Stimulated activated CD4-positive, alpha-beta T cell treated with anti-CD3 and anti-CD28 coated beads, Interleukin-12 subunit alpha, Interleukin-12 subunit beta, amount 100 ng/mL, for 24 hours (primary cell): ENCODE measurements at places on chromosomes 11 and 22.

- DNase-seq: no peak
These were observed 356.2 kb downstream of the METTL15 start for GRCh38 chr11:28464252-28464867.

DNA sequence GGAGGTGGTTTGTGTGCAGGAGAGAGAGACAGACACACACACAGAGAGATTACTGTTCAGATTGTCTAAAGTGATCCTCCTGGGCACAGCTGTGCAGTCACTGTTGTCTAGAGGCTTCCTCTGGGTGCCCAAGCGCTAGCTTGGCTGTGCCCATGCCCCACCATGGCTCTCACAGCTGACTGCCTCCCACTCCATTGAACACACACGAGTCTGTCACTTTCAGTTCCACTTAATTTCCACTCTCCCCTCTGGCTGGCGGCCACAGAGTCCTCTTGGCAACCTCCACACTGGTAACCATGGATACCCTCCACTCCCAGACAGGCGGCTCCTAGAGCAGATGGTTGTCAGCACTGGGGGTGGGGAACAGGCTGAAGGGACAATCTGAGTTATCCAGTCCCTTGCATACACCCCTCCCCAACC, 29.1 kb downstream of the MAP6 start:
- no peak for DNase-seq

- DNase-seq: no peak
These were observed 24.6 kb downstream of the MRPL48 start for GRCh38 chr11:73812234-73812633.

- no peak for DNase-seq
These were observed 1.0 kb downstream of the PCNX3 start for GRCh38 chr11:65616575-65617001.

GRCh38 chr11:34495239-34495723, 18.3 kb downstream of the ELF5 start:
- DNase-seq: no peak

- DNase-seq: no peak
These were observed 34.1 kb upstream of the TOLLIP start for GRCh38 chr11:1343391-1344055.

DNA sequence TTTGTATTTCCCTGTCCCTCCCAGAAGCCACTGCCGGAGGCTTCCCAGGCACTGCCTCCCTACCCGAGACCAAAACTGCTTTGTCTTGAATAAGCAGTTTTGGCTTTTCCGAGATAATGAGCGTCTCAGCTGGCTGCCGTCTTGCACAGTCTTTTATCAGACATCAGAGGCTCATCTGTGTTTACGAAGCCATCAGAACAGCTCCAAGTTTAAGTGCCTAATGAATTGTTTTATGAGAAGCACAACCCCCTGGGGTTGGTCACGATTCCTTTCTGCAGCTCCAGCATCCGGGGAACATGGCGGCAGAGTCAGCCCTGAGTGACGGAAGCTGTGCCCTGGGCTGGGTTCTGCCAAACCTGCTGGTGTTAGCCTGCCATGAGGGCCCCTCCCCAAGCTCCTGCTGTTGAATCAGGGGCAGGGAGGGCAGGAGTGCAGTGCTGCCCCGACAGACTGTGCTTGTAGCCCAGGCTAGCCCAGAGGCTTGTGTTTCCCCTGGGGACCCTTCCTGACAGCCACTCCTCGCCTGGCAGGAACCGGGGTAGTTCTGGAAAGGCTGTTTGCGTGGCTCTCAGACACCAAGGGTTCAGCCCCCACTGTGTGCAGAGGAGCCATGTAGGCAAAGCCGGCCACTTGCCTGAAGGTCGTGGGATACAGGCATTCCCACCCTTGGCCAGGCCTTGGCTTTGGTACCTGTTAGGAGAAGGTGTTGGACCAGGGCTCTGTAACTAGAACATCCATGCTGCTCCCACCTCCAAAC, 96.1 kb downstream of the MORC2 start:
- DNase-seq: no peak

DNA sequence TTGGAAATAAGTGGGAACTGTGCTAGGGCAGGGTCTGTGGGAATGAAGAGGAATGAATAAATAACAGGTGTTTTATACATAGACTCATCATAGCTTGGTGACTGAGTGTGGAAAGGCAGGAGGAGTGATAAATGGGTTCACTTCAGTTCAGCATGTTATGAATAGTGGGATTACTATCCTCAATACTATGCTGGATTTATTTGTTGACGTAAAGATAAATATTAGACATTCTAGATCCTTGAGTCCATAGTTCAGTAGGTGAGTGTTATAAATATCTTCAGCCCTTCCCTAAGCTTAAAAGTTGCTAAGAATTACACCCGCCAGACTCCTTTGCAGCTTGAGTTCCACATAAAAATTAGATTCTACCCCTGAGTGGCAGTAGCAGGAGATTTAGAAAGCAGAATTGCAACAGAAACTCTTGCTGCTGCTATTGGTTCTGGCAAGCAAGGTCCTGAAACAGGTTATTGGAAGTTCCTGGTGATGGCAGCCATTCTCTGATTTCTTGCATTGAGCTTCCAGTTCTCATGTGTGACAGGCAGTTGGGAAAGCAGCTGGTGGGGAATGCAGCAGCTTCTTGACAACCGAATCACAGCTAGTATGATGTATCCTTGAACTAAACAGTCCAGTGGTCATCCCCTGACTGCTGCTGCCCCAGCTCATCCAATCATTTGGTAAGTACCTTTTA, 1558.9 kb downstream of the FAM181B start:
- DNase-seq: no peak

DNA sequence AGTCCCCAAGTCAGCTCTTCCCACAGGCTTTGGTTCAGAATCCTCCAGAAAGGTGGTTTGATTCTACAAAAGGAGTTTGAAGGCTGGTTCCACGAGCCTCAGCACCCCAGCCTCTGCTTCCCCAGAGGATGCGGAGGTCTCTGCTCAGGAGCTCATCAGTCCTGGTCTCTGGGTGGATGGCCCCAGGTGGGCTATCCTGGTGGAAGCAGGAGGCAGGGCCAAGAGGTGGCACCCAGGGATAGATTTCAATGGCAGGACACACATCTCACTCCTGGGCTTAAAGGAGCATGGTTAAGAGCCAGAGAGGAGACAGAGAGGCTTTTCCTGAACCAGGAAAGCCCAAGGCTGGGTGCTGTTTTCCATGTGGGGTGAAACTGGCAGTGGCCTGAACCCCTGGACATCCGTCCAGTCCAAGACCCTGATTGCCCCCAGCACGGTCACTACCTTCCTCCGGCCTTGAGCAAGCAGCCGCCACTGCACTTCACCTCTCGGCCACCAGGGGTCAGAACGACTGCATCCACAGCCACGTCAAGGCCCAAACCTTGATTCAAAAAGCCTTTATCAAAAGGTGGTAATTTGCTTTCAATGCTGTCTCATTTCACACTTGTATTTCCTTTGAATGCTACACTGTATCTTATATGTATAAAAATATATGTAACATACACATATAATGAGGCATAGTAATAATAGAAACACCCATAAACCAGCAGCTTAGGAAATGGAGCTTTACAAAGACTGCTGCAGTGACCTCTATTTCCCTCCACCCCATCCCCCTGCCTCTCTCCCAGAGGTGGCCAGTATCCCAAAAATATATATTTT, 19.3 kb upstream of the FXYD2 start:
- peak; percentile 81 for DNase-seq

GRCh38 chr11:43923406-43924111, 18.9 kb upstream of the C11orf96 start:
- no peak for DNase-seq

GRCh38 chr11:116638463-116638862, 134.3 kb downstream of the BUD13 start:
- DNase-seq: no peak

DNA sequence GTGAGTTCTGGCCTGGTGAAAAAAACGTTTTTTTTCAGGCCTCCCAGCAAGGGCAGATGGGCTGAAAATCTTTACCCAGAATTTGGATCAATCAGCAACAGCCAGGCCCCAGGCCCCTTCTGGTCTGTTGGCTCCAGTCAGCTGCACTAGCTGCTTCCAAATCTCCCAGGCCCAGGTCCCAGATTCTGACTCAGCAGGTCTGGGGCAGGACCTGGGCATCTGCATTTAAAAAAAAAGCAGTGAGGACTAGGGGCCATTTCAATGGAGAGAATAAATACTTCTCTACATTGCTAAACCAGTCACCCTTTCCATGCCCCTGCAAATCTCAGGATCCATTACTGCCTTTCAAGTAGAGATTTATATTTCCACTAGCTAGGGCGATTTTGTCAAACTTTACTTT, 4.3 kb downstream of the SLC15A3 start:
- no peak for DNase-seq

DNA sequence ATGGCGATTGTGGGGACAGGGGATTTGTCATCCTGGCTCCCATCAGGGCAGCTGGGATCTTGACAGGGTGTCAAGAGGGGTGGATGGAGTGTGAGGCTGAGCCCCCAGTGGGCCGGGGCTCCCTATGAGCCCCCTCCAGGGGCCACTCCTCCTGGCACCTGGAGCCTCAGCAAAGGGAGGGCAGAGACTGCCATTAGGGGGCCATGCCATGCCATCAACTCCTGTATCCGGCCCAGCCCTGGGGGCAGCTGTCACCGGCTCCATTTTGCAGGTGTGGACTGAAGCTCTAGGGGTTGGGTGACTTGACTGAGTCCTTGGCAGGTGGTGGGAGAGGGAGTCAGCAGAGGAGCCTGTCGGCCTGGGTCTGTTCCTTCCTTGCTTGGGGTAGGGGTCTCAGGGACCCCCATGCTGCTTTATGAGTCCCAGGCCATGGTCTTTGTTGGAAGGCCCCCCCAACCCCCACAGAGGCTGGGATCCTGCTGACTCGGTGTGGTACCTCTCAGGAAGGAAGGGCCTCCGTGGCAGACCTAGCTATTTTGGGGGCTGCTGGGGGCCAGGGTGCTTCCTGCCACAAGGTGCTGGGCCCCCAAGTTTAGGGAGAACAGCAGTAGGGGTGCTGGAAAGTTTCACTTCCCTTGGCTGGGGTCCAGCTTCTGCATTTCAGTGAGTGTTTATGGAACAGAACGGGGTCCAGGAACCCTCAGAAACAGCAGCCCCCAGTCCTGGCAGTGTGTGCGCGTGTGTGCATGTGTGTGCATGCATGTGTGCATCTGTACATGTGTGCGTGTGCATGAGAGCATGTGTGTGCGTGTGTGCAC, 1.5 kb downstream of the ACY3 start:
- DNase-seq: no peak

- no peak for DNase-seq
These were observed 38.3 kb upstream of the CEP295 start for GRCh38 chr11:93623179-93623578.

GRCh38 chr11:2835296-2835695, 50.3 kb downstream of the CDKN1C start:
- DNase-seq: no peak

DNA sequence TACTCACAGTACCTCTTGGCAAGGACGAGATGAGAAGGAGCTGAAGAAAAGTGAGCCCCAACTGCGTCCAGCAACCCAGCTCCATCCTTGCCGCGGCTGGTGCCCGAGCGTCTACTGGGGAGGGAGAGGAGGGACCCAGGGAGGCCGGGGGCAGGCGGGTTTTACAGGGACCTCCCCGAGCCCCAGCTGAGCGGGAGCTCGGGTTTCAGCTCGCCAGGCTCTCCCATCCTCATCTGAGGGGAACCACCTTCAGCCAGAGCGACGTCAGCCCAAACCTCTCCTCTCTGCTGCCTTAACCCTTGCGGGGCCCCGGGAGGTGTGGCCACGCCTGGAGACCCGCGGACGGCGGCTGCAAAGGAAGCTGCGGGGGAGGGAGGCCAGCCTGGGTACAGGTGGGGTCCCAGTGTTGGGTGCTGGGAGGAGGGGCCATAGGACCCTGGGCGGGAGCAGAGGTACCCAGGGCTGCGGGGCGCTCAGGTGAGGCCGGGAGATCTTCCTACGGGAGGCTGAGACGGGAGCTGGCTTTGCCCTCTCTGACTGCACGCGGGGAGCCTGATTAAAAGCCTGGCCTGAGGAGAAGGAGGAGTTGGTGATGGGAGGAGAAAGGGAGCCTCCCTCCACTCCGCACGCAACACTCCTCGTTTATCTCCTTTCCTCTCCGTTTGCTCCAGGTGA, at the start of gene PAMR1:
PAMR1 (minus strand) TSS at position 116 of the 675 bp plus-strand sequence; CDS start at position 85, 31 bp downstream.
- no peak for DNase-seq

DNA sequence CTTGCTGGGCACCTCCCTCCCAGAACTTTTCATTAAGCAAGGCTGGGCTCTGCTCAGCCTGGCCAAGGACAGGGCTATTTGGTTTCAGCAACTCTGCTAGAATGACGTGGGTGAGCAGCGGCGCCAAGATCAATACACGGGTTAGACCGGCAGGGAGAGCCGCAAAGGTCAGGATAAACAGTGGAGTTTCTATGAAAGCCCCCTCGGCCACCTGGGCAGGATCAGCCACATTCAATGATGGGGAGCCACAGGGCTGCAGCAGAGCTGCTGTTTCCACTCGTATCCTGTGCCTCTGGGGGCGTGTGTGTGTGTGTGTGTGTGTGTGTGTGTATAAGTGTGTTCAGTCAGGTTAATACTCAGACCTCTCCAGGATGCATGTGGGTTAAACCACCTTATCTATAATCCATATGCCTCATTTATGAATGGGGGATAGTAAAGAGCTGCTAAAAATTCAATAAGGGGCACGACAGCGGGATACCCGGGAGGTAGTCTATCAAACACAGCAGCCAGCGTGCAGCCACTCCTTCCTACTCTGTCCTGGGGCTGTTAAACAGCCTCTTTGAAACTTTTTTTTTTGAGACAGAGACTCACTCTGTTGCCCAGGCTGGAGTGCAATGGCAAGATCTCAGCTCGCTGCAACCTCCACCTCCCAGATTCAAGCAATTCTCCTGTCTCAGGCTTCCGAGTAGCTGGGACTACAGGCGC, 34.8 kb downstream of the MYH9 start:
- no peak for DNase-seq

- peak; percentile 10 for DNase-seq
These were observed 679 bp downstream of the TUG1 start for GRCh38 chr22:30969532-30970355.

- DNase-seq: no peak
These were observed 19.4 kb downstream of the GRAP2 start for GRCh38 chr22:39920134-39920743.

GRCh38 chr22:38167988-38168407, 13.6 kb downstream of the PLA2G6 start:
- no peak for DNase-seq

DNA sequence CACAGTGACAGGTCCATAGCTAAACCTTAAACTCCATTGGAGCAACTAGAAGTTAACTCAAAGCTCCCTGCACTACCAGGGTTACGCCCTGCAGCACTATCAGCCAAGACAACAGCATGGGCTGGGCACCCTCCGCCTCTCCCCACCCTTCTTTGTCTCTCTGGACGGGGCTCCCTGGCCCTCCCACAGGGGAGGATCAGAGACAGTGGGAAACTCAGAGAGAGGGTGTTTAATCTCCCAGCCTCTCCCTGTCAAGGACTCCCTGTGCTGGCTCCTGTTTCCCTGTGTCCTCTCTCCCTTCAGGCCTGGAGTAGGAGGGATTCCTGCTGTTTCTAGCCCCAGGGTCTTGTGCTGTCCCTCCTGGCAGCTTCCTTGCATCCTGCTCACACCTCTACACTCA, 56.9 kb upstream of the CSNK2A3 start:
- DNase-seq: no peak

DNA sequence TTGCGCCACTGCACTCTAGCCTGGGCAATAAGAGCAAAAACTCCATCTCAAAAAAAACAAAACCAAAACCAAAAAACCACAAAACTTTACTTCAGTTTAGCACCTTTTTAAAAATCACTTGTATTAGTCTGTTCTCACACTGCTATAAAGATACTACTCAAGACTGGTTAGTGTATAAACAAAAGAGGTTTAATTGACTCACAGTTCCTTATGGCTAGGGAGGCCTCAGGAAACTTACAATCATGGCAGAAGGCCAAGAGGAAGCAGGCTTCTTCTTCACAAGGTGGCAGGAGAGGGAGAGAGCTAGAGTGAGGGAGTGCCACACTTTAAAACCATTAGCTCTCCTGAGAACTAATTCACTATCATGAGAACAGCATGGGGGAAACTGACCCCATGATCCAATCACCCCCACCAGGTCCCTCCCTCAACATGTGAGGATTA, 261.3 kb downstream of the TMEM135 start:
- DNase-seq: no peak
